Stimulated activated memory B cell treated with anti-CD40 and anti-IgM and Interleukin-4, amounts not matched to agents 10 μg/mL and 1 μg/mL and 100 μg/mL, for 72 hours (primary cell): ENCODE measurements at places on chromosomes 7 and 10.
A peak's percentile ranks its signal among the peaks of the same experiment; 100 is the strongest.

DNA sequence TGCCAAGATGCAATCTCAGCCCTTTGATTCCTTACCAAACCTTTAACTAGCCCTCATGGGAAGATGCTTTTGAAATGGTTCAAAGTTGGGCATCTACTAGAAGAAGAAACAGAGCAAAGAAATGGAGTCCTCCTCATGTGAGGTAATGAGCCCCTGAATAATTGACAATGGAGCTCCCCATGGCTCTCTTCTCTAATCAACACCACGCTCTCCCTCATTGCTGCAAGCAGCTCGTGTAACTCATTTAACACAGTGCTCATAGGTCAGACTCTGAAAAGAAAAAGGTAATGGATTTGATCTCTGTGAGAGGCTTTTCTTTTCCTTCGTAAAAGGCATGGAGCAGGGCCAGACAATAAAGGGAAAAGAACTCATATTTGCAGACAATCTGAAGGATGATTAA lies 312.8 kb downstream of the PHTF2 start:
- ATAC-seq = no peak

GRCh38 chr10:12420530-12421120 lies 71.3 kb downstream of the CAMK1D start:
- ATAC-seq = no peak

GRCh38 chr7:139861803-139862202 lies 32.7 kb downstream of the TBXAS1 start:
- ATAC-seq = no peak

GRCh38 chr7:124032369-124033094 lies at the start of gene TMEM229A:
Gene TMEM229A, minus strand, starts transcription at chr7:124033067. Its CDS starts 64 bp downstream, at chr7:124033003.
- ATAC-seq = no peak

GRCh38 chr10:96721207-96721572 lies 876 bp upstream of the PIK3AP1 start:
- no peak for ATAC-seq

- ATAC-seq = no peak
Measured at GRCh38 chr10:48213047-48213446, 61.4 kb downstream of the FRMPD2 start.

DNA sequence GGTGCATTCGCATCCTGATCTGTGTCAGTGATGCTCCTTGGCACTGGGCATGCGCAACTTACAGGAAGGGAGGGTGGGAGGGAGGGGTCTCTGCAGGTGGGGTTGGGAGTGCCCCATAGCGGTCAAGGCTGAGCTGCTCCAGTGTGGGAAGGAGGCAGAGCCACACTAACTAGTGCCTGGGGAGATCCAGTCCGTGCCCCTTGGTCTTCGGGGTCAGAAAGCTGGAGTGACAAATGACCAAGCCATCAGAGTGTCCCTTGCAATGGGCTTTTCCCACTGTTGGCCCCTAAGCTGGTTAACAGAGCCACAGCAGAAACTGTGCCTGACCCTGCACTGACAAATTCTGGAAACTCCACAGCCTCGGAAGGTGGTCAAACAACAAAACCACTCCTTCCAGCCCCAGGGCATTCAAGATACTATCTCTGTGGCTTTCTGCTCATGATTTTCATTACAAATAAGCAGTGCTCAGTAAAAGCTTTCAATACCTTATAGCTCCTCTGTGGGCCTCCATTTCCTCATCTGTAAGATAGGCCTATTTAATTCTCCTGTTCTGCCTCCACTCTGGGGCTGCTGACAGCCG lies 138.1 kb upstream of the UNC5B start:
- ATAC-seq = no peak

GRCh38 chr10:27671821-27672220 lies 73.8 kb downstream of the MKX start:
- no peak for ATAC-seq

- ATAC-seq = no peak
Measured at GRCh38 chr7:130683026-130683425, 3.3 kb downstream of the TSGA13 start.

GRCh38 chr10:22258471-22258870 lies 40.7 kb upstream of the EBLN1 start:
- no peak for ATAC-seq

DNA sequence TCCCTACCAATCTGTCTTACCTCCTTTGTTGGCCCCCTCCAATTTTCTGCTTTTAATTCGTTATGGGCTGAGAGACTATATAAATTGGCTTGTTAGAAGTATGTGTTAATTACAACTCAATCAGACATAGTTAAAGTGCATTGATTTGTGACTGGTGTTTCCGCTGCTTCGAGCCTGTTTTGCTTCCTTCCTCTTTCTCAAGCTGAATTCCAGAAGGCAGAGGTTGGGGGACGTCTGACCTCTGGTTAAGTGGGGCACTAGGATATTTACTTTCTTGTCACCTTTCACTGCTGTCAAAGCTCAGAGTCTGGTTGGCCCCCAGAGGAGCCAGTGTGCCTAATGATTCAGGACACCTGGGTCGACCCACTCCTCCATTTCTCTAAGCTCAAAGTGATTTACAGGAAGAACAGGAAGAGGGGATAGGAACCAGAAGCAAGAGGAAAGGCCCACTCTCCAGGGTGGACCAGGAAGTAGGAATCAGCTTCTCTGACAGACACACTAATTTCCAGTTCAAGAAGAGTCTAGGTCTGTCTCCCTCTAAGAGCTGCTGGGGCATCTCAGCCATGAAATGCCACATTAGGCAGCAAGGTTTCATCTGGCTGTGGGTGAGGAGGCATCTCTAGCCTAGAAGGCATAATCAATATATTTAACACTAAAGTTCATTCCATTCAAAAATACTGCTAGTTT lies 397.2 kb upstream of the NPVF start:
- ATAC-seq = no peak

DNA sequence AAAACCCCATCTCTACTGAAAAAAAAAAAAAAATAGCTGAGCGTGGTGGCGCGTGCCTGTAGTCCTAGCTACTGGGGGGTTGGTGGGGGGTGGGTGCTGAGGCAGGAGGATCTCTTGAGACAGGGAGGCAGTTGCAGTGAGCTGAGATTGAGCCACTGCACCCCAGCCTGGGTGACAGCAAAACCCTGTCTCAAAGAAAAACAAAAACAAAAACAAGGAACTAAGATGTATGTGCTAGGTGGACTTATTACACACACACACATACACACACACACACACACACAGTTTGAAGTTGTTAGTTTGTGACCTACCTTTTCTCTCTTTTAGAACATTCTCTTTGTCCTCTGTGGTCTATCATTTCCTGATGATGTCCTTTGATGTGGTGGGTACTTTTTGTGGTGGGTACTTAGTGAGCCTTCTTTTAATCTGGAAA lies 53.5 kb downstream of the EXOC6 start:
- ATAC-seq = no peak

DNA sequence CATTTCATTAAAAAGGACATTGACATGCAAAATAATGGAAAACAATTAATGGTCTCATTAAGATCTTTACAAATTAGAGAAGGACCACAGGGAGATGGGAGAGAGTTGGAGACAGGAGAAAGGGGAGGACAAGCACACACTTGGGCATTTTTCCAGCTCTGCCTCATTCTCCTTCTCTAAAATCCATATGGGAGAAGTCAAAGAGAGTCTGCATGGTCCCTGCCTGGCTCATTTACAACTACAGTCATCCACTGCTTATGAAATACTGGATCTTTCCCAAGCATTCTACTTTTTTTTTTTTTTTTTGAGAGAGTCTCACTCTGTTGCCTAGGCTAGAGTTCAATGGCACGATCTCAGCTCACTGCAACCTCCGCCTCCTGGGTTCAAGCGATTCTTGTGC lies 518.9 kb upstream of the CELF2 start:
- ATAC-seq = no peak

- no peak for ATAC-seq
Measured at GRCh38 chr7:148738737-148739535, 40.2 kb downstream of the CUL1 start.

DNA sequence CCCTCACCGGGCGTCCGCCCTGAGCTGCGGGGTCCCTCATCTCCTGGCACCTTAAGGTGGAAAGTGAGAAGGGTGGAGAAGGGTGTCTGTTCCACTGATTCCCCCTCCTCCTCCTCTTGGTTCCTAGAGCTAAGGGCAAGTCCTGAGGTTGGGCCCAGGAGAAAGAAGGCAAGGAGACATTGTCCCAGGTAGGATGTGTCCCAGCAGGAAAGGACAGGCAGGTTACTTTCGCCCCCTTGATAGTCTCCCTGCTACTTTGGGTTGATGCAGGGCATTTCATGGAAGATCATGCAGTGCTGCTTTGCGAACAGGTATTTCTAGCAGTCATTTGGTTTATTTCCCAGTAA lies 582 bp downstream of the STEAP2 start:
- ATAC-seq = no peak

- no peak for ATAC-seq
Measured at GRCh38 chr10:63438506-63439498, 27.0 kb downstream of the JMJD1C start.

DNA sequence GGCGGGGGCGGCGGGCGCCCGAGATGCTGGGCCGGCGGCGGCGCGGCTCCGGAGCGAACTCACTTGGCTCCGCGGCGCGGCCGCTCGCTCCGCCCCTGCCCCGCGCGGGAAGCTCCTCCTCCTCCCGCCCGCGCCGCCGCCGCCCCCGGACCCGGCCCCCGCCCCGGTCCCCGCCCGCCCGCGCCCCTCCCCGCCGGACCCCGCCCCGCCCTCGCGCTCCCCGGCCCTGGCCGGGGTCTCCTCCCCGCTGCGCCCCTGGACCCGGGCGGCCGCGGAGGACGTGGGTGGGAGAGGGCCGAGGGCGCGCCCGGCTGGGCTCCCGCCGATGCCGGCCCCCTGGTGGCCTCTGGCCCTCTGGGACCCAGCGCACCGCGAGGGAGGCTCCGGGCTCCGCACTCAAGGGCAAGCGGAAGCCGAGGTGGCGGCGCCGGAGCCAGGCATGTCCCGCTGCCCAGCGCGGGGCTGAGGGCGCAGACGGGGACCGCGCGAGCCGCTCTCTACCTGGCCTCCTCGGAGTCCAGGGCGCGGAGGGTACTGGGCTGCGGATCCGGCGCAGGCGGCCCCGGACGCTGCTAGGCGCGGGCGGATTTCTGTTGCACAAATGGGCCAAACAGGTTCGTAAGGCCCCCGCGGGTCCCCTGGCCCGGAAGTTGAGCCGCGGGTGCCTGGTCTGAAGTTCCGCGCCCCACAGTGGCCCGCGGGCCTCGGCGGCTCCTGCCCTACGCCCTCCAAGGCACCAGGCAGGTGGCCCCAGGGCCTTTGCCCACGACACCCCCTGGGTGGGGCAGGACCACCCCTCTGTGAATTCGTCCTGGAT lies at the start of gene TCERG1L:
Gene TCERG1L (minus strand): TSS at position 61 of the 817 bp plus-strand sequence. CDS start 86 bp downstream, outside the sequence.
- ATAC-seq = peak; percentile 6

DNA sequence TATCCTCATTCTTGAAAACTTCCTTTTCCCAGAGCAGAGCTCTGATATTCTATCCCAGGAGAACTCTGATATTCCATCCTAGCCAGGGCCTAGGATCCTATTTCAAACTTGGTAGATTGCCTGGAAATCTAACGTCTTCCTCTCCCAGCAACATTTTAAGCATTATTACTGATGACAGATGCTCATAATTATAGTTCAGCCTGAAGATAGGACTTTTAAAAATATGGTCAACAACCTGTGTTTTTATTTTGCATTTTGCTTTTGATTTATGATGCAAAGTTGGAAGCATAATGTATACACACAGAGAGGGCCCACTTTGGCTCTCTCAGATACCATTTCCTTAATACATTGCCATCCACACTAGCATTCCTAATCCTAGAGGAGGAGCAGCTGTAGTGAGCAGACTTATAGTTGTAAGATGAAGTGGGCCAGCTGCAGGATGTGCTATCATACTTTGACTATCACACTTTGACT lies 457.4 kb upstream of the TPK1 start:
- ATAC-seq = no peak

DNA sequence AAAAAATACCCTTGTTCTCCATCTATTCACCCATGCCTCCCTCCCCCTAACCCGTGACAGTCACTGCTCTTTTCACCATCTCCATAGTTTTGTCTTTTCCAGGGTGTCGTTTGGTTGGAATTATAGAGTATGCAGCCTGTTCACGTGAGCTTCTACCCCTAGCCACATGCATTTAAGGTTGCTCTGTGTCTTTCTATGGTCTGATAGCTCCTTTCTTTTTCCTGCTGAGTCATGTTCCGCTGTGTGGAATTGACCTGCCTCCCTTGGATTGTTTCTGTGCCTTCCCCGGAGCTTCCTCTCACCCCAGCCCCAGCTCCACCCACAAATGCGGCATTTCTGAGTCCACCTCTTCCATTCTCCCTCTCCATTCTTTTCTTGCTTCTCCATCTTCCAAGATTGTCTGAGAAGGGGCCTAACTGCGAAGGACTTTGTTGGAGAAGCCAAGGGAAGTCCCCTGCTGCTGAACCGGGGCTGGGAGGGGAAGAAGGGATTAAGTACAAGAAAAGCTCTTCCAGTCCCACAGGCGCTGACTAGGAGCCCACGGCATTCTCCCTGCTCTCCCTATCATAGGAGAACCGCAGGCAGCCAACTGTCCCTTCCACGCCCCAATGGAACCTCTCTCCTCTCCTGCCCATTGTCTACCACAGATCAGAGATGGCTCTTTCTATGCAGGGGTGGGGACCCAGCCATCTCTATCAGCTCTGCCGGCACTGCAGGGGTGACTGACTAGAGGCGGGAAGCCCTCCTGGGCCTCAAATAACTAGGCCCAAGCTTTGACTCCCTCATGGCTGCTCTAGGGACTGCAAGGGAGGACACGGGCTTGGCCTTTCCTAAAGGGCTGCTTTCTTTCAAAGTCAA lies 87.5 kb upstream of the ANLN start:
- ATAC-seq = no peak

DNA sequence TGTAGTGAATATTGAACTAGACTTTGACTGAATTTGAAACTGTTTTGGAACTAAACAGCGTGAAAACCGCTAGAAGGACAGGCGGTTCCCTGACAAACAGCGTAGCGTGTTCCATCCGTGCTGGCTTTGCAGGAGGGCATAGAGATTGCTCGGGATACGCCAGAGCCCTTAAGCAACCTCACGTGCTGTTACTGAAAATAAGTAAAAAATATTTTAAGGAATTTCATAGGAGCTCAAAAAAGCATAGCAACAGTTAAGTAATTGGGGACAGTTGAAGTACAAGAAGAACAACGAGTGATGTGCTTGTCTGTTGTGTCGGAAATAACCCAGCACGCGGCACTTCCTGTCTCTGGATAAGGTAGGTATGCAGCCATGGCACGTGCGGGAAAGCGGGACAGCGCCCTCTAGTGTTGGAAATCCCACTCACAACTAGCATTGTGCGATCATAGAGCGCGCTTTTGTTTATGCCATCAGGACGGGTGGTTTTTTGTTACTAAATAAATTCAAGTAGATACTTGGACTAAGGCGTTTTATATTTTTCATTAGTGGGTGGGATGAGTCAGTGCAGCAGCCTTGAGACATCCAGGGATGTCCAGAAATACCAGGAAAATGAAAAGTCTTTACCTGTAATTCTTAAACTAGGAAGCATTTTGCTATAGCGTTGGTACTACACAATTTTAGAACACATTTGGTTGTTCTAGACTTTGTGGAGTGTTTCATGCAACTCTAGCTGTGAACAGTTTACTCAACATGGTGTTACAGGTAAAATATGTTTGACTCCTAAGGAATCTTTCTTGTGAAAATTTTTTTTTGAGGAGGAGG lies 50.4 kb downstream of the DNAJB6 start:
- ATAC-seq = peak; percentile 93

- ATAC-seq = no peak
Measured at GRCh38 chr10:78332657-78333056, 299.0 kb downstream of the RPS24 start.

- no peak for ATAC-seq
Measured at GRCh38 chr10:77967611-77968022, 41.1 kb upstream of the DLG5 start.

- no peak for ATAC-seq
Measured at GRCh38 chr7:92131764-92132330, 2.4 kb downstream of the CYP51A1 start.

GRCh38 chr7:116630357-116630756 lies 41.6 kb upstream of the MET start:
- peak; percentile 76 for ATAC-seq

- ATAC-seq = no peak
Measured at GRCh38 chr7:128194533-128195282, 46.4 kb upstream of the LEP start.
